ENCODE measurements at places on chromosomes 4 and X.

GRCh38 chr4:5037553-5038551, 13.4 kb upstream of the STK32B start:
- DNase-seq: no peak

- DNase-seq: no peak
Measured at GRCh38 chr4:176792326-176793059, at the start of gene VEGFC. Gene VEGFC, minus strand, starts transcription at chr4:176792922. Its CDS starts 611 bp downstream, at chr4:176792311.

DNA sequence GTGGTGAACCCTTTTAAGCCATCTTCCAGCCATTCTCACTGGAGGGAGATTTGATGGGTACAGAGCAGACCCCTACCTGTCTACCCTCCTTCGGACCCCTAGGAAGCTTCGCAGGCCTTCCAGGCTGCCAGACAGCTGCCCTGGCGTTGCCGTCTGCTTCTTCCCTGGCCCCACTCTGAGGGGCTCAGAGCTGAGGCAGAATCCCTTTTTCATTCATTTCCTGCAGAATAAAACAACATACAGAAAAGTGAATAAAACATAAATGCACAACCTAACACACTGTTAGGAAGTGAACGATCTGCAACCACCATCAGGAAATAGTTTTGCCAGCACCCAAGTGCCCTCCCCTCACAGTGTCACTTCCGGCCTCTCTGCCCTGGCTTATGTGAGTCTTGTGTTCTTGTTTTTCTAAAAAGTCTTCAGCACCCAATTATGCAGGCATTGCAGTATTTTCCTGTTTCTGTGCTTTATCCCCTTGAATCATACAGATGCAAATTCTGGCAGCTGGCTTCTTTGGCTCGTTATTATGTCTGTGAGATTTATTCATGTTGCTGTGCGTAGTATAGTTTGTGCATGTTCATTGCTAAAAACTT, 5.6 kb upstream of the ADD1 start:
- peak; percentile 40 for DNase-seq

GRCh38 chrX:146755214-146755613, 54.4 kb upstream of the CXorf51B start:
- DNase-seq: no peak

GRCh38 chrX:13256603-13257002, 63.2 kb downstream of the ATXN3L start:
- no peak for DNase-seq

All from T-helper 17 cell (primary cell).